ENCODE measurements at places on chromosomes 4 and X.

DNA sequence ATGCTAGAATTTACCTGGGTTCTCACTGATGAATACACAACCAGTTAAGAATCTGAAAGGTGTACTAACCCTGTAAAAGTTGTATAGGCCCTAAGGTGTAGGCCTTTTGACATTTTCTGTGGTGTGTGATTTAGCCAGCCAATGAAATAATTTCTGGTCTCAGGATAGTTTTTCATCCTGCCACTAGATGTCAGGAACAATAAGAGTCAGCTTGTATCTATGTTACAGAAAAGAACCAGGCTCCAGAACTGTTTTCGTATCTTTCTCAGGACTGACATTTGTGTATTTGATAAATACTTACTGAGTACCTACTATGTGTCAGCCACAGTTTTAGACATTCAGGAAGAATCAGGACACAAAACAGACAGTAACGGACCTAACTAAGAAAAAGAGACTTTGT, 673.6 kb upstream of the TENM3 start:
- no peak for DNase-seq

DNA sequence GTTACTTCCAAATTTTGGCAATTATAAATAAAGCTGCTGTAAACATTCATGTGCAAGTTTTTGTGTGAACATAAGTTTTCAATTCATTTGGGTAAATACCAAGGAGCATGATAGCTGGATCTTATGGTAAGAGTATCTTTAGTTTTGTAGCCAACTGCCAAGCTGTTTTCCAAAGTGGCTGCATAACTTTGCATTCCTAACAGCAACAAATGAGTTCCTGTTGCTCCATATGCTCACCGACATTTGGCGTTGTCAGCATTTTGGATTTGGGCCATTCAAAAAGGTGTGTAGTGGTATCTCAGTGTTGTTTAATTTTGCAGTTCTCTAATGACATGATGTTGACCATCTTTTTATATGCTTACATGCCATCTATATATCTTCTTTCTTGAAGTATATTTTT, 208.5 kb downstream of the INPP4B start:
- DNase-seq, result no peak

DNA sequence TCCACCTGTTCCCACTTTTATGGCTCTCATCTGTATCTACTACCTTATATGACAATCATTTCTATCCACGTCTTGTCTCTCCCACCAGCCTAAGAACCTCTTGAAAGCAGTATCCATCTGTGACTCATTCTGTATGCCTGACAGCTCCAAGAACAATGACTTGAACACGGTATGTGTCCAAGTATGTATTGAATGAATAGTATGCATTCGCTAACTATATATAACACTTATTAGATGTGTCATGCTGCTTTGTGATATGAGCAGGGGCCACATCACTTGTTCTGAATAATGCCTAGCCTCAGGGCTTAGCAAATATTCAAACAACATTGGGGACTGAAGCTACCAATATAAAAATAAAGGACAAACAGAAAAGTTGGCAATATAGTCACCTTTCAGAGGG, 4.9 kb downstream of the OPHN1 start:
- DNase-seq, result no peak

GRCh38 chr4:126405369-126405982, 1090.7 kb downstream of the FAT4 start:
- DNase-seq, result no peak

GRCh38 chr4:53450773-53451172, 73.3 kb downstream of the FIP1L1 start:
- no peak for DNase-seq
